ENCODE measurements at places on chromosomes 16 and 17.

- DNase-seq, result no peak
Measured at GRCh38 chr16:88888461-88889387, 22.3 kb upstream of the PABPN1L start.

DNA sequence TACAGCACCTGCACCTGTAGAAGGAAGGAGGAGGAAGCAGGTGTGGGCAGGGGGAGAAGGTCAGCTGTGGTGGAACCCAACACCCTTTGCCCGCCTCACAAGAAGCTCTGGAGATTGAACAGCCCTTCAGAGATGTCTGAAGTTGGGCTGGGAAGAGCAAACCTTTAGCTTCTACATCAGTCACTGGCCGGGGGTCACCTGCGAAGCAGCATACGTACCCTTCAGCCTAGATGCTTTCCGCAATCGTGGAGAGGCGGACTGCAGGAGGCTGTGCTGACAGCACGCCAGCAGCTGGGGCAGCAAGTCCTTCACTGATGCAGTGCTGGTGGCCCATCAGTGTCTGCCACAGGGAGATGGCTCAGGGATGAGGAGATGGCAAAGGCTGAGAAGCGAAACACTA lies 5.2 kb upstream of the HS3ST3B1 start:
- no peak for DNase-seq

- no peak for DNase-seq
Measured at GRCh38 chr17:72423718-72424117, 302.9 kb downstream of the SOX9 start.

- DNase-seq, result peak; percentile 60
Measured at GRCh38 chr17:38751808-38752307, 683 bp upstream of the PSMB3 start.

DNA sequence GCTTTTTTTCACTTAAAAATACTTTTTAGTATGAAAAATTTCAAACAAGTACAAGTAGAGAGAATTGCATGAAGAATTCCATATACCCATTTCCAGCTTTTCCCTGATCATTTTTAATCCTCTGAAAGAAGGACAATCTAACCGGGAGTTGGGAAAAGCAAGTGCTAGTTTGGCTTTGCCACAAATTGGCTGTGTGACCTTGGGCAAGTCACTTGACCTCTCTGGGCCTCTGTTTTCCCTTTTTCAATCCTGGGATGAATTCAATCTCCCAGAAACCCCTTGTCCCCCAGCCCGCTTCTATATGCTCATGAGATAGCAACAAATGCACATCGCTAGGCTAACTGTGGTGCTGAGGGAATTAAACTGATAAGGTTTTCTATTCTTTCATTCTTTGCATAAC lies 49.4 kb downstream of the ASIC2 start:
- no peak for DNase-seq

DNA sequence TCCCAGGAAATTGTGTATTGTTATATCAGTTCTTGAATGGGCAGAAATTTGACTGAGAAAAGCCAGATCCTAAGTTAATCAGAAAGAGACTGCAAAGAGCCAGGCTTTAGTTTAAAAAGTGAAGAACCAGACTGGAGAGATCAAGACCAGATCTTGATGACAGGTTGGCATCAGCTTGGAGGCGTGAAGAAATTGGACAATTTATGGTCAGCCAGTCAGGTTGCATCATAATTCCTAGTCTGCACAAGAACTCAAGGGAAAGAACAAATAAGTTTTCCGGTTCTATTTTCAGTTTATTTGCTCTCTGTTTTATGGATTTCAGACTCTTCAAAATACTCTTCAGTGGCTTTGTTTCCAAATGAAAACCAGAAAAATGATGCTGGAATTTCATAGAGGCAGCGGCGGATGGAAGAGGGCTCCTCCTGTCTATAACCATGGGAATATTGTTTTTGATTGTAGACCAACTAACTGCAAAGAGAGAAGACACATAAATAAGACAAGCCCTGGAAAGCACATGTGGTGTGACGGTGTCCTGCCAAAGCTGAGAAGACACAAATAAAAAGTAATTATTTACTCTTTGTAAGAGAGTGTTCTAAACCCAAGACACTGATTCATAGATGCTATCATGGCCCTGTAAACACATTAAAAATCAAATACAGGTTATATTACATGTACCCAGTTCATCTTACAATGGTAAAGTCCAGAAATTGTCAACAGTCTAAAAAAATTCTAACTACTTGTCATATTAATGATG lies 91.7 kb downstream of the PCTP start:
- DNase-seq, result no peak

DNA sequence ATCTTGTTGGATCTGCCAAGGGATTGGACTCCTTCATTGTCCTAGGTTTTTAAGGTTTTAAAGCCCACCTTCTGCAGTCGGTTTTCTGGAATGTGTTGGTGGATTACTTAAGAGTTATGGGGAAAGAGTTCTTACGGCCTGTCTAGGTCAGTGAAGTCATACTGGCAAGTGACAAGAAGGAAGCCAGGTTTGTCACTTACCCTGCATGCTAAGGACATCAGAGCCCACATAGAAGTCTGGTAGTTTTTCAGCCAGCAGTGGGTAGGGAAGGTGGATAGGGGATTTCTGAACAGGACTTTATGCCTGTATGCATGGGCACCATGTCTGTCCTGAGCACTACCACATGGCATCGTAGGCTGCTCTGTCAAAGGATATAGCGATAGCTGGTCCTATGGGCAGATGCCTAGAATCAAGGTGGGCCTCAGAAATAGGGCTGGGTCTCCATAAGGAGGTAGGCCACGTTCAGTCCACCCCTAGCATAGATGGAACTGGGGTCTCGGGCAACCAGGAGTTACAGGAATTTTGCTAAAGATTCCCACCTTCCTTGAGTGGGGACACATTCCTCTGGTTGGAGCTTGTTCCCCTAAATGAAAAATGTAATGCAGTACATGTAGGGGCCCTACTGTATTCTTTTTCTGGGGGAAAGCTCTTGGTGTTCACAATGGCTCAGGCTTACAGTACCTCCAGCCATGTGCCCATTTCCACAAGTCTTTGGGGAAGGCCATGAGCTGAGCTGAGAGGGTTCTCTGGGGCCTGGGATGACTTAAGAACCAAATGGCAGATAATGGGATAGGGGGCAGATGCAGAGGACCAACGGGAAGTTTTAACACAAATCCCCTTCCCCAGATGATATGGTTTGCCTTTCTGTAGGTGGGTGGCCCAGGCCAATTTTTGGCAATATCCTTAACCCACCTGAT lies 27.5 kb downstream of the TRPV2 start:
- no peak for DNase-seq

GRCh38 chr17:9959377-9959981 lies 54.4 kb upstream of the RCVRN start:
- no peak for DNase-seq

DNA sequence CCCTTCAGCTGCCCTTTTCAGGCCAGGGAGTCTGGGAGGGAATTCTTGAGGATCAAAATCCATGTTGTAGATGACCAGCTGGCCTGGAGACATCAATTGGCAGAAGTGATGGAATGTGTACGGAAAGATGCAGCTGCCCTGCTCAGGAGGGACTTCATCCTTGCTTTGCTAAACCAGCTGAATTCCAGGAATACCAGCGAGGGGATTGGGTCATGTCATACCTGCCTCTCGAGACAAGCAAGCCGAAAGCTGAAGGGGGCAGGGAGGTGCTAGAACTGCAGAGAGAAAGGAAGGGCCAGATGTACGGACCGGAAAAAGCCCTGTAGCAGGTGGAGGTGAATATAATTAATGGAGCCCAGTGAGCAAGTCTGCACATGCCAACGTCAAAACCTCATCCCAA lies 25.6 kb upstream of the NTN1 start:
- DNase-seq, result no peak

DNA sequence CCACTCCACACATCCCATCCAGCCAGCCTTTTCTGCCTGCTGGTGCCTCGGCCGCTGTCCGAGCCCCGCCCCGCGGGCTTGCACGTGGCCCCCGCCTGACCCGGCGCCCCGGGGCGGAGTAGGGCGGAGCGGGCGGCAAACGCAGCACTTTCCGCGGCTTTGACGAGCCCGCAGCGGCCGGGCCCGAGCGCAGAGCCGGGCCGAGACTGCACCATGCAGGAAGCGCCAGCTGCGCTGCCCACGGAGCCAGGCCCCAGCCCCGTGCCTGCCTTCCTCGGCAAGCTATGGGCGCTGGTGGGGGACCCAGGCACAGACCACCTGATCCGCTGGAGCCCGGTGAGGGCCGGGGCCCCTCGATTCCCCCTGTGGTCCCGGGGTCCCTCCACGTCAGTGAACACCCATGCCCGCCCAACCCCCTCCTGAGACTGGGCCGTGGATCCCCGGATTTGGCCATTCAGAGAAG lies at the start of gene HSF4:
Gene HSF4, plus strand, starts transcription at position 147 of the 463 bp plus-strand sequence. Its CDS starts 67 bp downstream, at position 214.
- no peak for DNase-seq

- no peak for DNase-seq
Measured at GRCh38 chr17:12952012-12952411, 65.8 kb downstream of the ELAC2 start.

- no peak for DNase-seq
Measured at GRCh38 chr16:84159007-84159406, 13.9 kb downstream of the DNAAF1 start.

DNA sequence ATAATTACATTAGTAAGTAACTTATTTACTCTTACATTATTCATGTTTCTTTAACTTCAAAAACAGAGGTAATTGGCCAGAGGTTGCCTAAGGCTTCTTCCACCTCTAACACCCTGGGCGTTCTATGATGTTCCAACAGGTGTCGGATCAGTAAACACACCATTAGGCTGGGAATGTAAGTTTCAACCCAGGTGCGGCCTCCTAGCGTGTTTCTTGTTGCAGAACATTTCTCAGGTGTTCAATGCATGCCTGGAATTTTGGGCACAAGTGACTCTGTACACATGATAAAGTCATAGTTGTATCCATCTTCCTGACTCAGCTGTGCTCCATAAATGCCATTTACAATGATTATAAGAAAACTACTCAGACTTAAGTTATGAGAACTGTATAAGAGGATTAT lies 1.0 kb downstream of the KRTAP2-2 start:
- DNase-seq, result no peak

- DNase-seq, result no peak
Measured at GRCh38 chr17:73693071-73693470, 48.8 kb upstream of the SDK2 start.

- no peak for DNase-seq
Measured at GRCh38 chr17:80260069-80260535, 550 bp upstream of the RNF213 start.

- DNase-seq, result no peak
Measured at GRCh38 chr16:85905110-85906095, 6.4 kb downstream of the IRF8 start.

DNA sequence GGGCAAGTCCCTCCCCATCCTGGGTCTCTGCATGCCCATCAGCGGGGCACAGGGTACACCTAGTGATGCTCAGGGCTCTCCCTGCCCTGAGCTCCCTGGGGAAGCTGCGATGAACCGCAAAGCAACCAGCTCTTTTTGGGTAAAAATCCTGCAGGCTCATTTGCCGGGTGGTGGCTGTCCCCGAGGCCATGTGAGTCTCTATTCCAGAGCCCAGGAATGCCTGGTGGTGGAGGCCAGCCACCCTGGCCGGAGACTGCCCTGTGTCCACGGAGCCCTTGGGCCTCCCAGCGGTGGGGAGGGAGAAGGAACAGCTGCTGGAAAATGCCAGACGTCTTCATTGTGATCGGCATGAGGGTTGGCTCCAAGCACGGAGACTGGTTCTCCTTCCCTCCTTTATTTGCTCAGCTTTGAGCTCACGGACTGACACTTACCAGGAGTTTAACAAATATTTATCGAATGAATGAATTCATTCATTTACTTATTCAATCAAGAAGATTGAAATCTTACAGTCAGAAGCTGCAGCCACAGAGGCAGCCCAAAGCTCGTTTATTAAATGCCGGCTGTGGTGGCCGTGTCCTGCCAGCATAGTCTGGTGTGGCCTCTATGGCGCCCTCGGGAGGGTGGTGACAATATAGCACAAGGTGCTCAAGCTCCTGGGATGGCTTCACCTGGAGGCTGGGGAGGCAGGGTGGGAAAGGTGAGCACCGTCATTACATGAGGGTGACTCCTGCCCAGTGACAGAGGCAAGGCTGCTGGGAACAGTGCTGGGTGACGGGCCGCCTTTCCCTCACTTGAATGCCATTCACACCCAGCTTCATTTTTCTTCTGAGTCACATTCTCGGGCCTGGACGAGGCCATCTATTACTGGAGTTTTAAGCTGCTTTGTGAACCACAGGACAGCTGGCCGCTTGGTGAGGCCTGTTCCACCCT lies 31.1 kb upstream of the JPH3 start:
- no peak for DNase-seq

DNA sequence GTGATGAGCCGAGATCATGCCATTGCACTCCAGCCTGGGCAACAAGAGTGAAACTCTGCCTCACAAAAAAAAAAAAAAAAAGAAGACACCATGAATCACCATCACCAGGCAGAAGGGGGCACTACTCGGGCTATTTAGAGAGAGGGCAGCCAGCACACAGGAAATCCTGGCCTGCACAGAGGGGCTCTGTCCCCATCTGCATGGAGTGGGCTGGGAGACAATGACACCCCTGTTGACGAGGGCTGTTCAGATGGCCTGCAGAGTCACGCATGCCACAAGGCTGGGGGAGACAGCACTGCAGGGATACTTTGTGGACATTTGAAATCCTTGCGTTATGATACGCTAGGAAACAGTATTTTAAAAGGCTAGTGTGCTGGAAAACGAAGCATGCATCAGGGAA lies 48.3 kb downstream of the CUEDC1 start:
- no peak for DNase-seq

DNA sequence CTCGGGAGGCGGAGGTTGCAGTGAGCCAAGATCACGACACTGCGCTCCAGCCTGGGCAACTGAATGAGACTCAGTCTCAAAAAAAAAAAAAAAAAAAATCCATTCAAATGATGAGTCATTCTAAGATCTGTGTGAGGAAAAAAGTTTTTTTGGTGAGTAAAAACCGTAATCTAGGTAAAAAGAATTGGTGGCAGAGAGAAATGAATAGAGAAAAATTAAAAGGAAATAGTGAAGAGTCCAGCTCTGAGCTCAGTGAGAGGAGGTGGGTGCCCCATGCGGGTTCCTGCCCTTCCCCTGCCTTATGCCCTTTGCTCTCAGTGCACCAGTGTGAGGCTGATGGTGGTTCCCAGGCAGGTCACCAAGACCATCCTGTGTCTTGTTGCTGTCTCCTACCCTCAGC lies 20.9 kb downstream of the GAN start:
- no peak for DNase-seq

- no peak for DNase-seq
Measured at GRCh38 chr17:4389079-4389478, 22.6 kb upstream of the UBE2G1 start.

DNA sequence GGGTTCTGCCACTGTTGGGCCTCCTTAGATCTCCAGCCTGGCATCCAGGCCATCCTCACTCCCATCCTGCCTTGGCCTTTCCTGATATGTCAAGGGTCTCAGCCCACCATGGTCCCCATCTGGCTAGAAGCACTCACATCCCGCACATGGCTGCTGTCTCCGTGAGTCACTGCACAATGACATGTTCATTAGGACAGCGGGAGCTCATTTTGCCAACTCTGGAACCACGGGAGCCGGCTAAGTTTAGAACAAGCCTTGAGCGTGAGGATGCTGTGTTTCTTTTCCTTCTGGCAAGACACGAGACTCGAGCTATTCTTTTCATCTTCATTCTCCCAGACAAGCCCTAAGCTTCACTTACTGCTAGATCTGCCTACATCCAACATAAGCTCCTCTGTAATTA lies 65.7 kb upstream of the KSR1 start:
- no peak for DNase-seq

Measured in GOT3 (cell line).